ENCODE measurements at places on chromosomes 11 and 22.

DNA sequence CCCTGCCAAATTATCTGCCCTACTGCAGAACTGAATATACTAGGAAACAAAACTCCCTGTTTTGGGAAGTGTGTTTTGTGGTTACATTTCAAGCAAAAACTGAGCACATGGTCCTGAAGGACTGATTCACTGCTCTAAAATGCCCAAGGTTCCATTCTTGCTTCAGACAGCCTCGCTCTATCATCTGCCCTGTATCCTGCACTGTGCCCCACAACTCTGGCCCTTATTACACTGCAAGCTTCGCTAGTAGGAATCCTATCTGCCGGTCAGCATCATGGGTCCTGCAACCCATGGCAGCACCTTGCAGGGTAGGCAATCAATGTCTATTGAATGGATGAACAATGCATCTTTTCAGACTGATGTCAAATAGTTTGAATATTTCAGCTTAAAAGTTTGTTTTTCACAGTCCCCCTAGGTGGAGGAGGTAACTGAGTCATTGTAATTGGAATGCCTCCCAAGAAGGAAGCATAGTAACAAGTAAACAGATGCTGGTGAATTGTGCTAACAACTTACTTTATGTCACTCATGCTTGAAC is 21.3 kb downstream of the LAYN start:
- no peak for DNase-seq

DNA sequence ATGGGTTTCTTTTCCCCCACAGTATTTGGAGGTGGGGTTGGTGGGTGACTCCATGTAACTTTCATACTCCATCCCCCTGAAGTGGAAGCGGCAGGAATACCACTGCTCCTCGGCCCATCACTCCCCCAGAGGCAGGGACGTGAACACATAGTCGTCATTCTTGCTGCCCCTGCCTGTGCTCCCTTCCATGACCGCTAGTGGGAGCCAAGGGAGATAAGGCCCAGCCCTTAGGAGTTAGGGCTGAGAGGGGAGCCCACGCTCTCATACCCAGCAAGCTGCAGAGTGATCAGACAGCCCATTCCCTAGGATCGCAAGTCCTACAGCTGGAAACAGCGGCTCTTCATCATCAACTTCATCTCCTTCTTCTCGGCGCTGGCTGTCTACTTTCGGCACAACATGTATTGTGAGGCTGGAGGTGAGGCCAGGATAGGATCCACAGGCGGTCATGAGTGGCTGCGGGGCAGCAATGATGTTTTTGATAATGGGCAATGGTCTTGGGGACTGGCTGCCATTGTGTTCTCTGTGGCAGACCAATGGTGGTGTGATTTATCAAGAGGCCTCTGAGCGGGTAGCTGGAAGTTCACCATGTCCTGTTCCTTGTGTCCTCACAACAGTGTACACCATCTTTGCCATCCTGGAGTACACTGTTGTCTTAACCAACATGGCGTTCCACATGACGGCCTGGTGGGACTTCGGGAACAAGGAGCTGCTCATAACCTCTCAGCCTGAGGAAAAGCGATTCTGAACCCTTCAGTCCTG is 15.9 kb downstream of the RHOG start:
- DNase-seq: no peak

- no peak for DNase-seq
These were observed 63.8 kb upstream of the CLMP start for GRCh38 chr11:123258877-123259276.

DNA sequence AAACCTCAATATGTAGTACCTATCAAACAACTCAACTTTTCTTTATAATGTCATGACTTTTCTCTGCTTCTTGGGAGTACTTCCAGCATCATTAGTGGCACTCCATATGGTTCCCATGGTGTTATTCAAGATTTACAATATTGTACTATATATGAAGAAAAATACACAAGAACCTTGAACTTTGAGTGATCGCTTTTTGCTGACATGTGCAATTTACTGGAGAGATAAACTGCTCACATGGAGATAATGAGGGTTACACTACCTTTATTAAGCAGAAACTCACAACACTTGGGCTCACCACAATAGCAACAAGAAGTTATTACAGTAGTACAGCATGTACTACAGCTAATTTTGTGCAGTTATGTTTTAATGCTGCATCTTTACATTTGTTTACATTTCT is 388.2 kb downstream of the DLG2 start:
- DNase-seq: no peak

- no peak for DNase-seq
These were observed 429.6 kb downstream of the METTL15 start for GRCh38 chr11:28537822-28538221.

- DNase-seq: no peak
These were observed 38.4 kb downstream of the CD44 start for GRCh38 chr11:35177370-35177769.

DNA sequence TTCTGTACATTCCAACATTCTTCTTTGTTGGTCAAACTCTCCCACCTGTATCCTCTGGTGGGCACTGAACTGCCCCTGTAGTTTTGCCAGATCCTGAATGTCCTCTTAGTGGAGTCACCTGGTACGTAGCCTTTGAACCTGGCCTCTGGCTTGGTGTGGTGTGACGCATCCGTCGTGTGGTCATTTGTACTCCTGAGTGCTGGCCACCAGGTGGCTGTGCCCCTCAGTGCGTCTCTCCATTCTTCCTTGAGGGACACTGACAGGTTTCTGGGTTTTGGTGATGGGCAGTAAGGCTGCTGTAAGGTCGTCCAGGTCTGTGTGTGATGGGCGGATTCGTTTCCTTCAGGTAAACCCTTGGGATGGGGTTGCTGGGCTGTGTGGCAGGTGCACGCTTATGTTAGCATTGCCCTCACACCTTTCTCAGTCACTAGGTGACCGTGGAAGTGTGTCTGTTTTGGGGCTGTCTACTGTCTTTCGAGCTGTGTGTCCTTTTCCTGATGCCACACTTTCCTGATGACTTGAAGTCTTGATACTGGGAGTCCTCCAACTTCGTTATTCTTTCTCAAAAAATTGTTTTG is 13.6 kb upstream of the RANBP1 start:
- DNase-seq: no peak

DNA sequence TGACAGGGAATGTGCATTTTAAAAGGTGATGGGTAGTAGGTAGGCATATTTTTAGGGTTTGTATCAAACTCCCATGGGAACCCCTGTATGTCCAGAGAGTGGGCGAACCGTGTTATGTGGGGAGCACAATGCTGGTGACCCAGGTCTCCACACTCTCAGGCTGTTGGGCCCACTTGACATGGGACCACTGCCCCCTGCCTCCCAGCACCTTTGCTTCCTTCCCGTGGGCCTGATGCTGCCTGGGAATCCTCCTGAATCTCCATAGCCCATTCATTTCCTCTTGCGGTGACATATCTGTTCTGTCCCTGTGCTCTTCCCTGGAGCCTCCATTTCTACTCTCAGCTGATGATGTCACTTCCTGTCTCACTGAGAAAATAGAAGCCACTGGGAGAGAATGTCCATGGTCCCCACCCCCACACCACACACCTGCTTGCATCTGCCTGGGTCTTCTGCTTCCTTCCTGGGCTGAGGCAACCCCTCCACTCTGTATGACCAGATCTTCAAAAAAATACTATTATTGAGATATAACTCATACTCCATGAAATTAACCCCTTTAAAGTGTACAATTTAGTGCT is 55.8 kb upstream of the THY1 start:
- DNase-seq: no peak

DNA sequence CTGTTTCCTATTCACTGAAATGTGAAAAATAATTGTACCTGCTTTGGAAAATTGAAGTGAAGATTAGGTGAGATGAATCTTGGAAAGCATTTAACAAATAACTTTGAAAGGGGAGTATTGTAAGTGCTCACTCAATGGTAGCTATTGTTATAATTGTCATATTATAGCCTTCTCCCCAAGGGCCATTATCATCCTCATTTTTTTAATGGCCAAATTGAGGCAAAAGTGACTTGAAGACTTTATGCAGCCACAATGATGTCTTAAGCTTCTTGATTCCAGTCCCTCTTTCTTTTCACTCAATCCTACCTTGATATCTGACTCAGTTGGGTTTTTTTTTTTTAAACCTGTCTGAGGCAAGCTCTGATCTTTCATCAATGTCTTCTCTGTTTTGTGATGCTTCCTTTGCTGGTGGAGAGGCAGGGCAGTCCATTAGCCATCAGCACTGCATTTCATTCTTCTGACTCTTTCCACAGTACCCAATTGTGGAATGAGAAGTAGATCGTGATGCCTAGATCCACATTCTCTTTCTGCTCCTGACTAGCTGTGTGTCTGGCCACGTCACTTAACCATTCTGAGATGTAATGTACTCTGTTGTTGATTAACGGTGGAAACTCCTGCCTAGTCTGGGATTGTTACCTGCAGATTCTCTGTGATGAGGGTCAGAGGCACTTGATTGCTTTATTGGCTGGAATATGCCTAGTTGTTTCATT is 101.4 kb downstream of the DBX1 start:
- DNase-seq: peak; percentile 44

GRCh38 chr11:126444072-126444471 is 88.6 kb downstream of the ST3GAL4 start:
- DNase-seq: no peak

- no peak for DNase-seq
These were observed 43.9 kb downstream of the C11orf91 start for GRCh38 chr11:33656768-33657167.

DNA sequence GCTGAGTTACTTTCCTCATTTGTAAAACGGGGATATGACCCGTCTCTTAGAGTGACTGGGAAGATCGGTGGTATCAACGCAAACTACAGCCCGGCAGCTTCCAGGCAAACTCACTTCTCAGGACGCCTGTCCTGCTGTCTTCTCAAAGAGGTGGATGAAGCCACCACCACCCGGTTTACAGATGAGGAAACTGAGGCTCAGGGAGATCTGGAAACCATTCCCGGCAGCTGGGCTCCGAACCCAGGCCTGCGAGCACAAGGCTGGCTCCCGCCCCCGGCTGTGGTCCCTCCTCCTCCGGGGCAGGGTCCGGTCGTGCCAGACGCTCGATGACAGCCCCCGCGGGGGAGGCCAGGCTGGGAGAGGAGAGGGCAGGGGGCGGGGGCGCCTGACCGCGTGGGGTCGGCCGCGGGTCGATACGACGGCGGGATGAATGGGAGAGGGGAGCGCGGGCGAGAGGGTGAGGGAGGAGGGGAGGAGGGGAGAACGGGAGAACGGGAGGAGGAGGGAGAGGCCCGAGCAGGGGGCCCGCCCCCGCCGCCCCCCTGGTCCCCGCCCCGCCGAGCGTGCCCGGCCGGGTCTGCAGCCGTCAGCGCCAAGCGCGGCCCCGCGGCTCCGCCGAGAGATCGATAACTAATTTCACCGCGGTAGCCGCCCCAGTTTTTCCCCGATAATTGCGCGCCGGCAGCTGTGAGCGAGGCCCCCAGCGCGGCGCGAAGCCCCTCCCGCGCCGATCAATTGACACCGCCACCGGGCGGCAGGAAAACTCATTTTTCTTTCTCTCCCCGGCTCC is 14.0 kb downstream of the IGLL1 start:
- peak; percentile 36 for DNase-seq

- DNase-seq: no peak
These were observed 6.6 kb downstream of the CBX6 start for GRCh38 chr22:38865201-38866023.

DNA sequence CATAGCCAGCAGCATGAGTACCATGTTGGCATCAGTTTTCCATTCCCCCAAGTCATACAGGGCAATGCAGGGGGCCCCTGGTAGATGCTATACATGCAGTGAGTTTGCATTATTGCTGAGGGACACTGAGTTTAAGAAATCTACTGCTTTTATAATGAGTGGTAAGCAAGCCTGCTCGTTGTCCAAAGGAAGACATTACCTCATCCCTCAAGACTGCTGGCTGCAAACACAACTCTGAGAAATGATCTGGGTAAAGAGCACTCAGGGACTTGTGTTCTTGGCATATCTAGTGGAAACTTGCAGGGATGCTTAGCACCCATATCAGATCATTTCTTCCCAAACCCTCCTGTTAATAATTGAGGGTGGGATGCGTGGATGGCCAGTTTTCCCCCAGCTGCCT is 77.9 kb downstream of the CWC15 start:
- DNase-seq: no peak

- no peak for DNase-seq
These were observed 619 bp downstream of the SART1 start for GRCh38 chr11:65962141-65962564.

DNA sequence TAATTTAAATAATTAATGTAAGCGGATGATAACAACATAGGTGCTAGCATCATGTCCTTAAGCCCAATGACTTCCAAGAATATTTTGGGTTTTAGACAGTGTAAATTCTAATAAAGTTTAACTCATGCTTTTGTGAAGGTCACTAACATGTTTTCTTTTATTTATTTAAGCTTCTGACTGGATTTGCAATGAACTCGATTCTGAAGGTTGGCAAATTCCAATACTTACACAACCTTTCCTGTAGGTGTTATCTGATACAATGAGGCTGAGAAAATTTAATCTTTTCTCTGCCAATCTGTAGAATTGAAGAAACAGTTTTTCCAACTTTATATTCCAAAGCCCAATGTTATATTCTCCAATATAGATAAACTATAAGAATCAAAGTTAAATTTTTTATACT is 311.3 kb downstream of the LUZP2 start:
- no peak for DNase-seq

DNA sequence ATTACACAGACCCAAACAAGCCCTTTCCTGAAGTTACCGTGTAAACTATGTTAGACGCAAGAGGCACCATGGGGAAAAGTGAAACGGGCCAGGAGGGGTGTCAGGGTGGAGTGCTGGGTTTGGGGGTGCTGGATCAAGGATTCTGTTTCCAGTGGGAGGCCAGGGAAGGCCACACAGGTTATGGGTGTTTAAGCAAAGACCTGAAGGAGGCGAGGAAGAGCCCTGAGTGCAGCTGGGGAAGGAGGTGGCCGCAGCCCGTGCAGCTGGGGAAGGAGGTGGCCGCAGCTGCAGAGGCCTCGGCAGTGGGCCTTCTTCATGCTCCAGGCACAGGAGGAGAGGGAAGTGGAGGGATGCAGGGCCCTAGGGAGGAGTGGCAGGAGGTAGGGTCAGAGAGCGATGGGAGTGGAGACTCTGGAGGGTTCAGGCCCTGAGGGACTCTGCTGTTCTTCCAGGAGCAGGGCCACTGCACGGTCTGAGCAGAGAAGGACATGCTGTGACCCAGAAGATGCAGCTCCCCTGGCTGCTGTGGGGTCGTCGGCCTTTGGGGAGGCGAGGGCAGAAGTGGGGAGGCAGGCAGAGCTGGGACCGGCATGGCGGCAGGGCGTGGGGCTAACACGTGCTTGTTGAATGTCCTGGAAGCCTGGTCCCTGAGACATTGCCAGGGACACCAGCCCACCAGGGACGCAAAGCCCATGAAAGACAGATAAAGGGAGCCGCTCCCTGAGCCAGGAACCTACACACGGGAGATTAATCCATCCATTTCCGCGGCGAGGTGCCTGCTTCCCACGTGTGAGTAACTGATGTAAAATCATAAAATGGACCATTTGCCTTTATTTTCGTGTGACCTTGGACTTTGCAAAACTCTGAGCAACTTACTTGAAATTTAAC is 1049.1 kb downstream of the BRD1 start:
- DNase-seq: no peak

- DNase-seq: no peak
These were observed 591.5 kb downstream of the METTL15 start for GRCh38 chr11:28699701-28700100.
